NCI-H187 treated with DMSO at 0.1 percent for 48 hours (cell line): ENCODE measurements at places on chromosomes 3 and 15.

- no peak for DNase-seq
These were observed 11.1 kb upstream of the SELENOK start for GRCh38 chr3:53902711-53903110.

DNA sequence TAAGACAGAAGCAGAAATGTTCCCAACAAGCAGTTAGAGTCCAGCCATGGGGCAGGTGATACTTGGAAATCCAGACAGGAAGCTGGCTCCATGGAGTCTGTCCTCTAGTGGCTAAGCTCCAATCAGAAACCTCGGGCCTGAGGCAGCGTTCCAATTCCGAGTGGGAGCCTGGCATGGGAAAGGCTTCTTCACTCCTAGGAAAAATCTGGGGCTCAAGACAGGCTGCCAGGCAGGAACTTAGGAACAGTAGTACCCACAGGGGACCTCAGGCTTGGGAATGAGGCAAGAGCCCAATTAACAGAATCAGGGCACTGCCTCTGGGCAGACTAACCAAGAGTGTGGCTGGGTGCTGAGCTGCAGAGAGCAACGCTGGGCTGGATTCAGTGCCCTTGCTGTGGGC lies 6.2 kb upstream of the ATP13A4 start:
- no peak for DNase-seq

DNA sequence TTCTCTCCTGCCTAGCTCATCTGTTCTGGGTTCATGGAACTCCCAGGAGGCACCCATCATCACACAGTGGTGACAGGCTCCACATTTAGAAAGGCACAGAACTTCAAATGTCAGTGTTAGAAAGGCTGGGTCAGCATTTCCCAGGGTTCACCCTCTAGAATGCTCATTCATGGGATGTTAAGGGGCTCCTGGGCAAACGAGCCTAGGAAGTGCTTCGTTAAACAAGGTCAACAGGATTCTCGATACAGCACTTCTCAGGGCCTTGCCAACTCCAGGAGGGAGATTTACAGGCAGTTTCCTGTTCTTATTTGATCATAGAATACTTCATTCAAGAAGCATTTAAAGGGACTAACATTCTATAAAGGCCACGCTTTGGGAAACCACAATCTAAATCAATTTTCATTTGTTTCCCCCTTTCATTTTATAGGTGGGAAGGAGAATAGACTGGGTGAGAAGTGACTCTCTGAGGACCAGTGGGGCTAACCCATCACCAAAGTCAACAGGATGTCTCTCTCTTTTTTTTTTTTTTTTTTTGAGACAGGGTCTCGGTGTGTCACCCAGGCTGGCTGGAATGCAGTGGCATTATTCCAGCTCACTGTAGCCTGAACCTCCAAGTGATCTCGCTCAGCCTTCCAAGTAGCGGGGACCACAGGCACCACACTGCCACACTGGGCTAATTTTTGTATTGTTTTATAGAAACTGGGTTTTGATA lies 14.3 kb downstream of the IGDCC4 start:
- no peak for DNase-seq

GRCh38 chr3:131762981-131763564 lies 260.3 kb upstream of the MRPL3 start:
- DNase-seq = no peak

- DNase-seq = no peak
These were observed 11.3 kb upstream of the STRA6 start for GRCh38 chr15:74213858-74214284.

DNA sequence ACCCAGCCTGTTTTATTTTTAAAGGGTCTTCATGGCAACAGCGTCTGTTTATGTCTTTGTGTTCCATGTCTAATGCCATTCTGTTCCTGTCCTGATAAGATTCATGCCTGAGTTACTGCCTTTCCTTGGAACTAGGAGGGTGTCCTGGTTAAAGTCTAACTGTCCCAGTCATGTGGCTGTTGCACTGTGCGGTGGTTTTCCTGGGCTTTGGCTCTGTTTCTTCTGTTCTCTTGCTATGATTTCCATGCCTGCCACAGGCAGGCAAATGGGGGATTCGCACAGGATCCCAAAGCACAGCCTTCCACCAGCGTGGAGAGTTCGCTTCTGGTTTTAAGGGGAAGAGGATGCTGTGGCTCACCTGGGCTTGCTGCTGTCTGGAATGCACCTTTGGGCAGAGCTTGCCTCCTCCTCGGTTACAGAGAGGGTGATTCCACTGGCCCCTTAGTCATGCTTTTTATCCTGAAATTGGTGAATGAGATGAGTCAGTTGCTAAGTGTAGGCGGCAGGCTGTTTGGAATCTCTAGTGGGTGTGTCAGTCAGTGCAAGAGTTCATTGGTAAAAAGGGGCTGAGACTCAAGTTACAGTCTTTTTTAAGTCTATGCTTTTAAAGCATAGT lies 86.8 kb downstream of the CCK start:
- no peak for DNase-seq

- DNase-seq = no peak
These were observed 38.2 kb upstream of the GOLGA8B start for GRCh38 chr15:34621675-34622074.

GRCh38 chr3:88061746-88062145 lies 2.7 kb downstream of the ZNF654 start:
- no peak for DNase-seq

- DNase-seq = no peak
These were observed 562.0 kb upstream of the CFAP20DC start for GRCh38 chr3:59611649-59612443.

GRCh38 chr3:185960522-185961288 lies 22.9 kb upstream of the TRA2B start:
- no peak for DNase-seq

DNA sequence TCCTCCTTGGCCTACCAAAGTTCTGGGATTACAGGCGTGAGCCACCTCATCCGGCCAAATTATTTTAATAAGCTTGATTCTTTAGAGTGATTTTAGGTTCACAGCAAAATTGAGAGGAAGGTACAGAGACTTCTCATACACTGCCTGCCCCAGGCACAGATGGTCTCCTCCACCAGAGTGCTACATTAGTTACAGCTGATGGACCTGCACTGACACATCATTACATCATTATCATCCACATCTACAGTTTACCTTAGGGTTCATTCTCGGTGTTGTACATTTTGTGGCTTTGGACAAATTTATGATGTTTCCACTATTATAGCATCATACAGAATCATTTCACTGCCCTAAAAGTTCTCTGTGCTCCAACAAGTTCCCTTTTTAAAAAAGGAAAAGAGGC lies 4.4 kb upstream of the VPS8 start:
- no peak for DNase-seq

GRCh38 chr15:79084308-79084968 lies 6.1 kb downstream of the RASGRF1 start:
- no peak for DNase-seq

DNA sequence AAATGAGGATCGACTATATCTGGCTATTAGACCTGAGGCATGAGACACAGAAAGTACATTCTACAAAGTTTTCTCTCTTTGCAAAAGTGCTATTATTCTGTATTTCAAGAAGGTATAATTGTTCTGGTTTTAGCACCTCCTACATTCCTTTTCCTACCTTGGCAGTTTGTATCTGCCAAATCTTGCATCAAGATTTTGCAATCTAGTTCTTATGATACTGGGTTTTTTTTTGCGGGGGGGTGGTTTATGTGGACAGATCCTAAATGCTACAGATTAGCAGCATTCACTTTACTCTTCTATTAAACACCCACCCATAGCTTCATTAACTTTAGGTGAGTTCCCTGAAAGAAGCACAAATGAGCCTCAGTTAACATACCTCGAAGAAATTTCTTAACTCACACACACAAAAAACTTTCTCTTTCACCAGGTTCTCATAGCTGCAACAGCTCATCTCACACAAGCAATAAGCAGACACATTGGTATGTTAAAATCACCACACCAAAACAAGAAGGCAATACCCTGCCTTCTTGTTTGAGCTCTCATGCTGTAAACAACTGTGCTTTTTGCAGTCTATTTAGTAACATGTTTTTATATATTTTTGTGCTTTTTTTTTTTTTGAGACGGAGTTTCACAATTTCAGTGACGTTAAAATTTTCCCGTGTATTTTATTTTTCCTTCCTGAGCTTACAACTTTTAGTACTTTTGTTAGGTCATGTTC lies 73.0 kb upstream of the VGLL4 start:
- no peak for DNase-seq
